ENCODE measurements at places on chromosomes 7 and 10.

DNA sequence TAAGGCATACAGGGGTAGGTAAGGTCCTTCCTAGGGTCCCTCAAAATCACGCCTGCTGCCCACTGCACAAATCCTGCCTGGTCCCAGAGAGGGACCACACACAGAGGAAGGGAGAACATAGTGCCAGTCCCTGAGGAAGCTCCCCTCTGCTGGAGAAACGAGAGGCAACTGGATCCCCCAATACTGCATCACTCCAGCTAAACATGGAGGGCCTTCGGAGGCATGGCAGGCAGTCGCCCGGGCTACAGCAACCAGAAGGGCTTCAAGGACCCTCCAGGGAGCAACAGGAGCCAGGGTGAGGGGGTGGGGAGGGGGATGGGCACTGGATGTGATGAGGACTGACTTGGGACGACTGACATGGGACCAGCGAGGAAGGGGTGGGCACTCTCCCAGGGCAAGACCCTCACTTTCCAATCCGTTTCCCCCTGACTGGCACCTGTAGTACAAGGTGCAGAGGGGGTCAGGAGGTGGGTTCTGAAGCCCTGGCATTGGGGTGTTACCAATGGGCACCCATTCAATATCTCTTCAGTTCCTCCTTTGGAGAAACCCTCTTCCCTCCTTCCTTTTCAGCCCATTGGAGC is 21.7 kb downstream of the DDIT4 start:
- DNase-seq: no peak

- no peak for DNase-seq
Observed at GRCh38 chr10:34464000-34464399, 351.1 kb downstream of the PARD3 start.

DNA sequence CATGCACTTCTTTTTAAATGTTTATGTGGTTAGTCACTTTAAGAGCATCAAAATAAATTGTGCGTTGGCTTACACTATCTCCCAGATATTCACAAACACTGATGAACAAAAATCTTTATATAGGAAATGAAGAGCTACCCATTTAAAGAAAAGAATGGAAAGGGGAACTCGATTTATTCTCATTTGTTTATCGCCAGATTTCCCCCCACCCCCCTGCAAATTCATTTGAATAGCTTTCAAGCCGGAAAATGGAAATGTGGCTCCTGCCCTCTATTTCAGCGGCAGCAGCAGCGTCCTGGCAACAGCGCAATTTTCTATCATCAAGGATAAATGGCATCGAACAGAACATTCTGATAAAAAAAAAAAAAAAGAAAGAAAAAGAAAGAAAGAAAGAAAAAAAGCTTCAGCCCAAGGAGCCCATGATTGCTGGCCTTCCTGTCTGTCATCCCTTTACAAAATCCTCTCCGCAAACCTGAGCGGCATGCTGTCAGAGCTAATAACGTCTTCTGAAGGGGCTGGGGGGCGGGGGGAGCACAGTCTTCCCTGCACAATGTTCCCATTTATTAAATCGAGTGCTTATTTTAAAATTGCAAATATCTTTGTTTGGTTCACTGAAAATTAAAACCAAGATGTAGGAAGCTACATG is 13.7 kb upstream of the DLX6 start:
- no peak for DNase-seq

DNA sequence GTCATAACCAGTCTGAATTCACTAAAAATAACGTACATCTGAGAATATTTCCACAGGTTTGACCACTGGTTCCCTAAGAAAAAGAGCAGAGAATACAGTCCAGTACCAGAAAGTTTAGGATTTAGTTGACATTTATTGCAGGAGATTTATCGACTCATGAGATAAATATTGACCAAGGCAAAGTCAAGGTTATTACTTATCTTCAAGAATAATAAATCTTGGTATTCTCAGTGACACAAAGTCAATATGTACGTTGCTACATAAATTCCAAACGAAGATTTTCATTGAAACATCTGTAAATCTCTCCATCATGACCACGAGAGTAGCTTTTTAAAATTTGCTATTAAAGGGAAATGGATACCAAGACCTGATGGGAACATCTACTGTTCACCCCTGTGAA is 39.4 kb upstream of the GRB10 start:
- no peak for DNase-seq

- no peak for DNase-seq
Observed at GRCh38 chr10:72353028-72353964, 1.4 kb downstream of the DNAJB12 start.

GRCh38 chr7:23335621-23336020 is 36.5 kb downstream of the MALSU1 start:
- no peak for DNase-seq

DNA sequence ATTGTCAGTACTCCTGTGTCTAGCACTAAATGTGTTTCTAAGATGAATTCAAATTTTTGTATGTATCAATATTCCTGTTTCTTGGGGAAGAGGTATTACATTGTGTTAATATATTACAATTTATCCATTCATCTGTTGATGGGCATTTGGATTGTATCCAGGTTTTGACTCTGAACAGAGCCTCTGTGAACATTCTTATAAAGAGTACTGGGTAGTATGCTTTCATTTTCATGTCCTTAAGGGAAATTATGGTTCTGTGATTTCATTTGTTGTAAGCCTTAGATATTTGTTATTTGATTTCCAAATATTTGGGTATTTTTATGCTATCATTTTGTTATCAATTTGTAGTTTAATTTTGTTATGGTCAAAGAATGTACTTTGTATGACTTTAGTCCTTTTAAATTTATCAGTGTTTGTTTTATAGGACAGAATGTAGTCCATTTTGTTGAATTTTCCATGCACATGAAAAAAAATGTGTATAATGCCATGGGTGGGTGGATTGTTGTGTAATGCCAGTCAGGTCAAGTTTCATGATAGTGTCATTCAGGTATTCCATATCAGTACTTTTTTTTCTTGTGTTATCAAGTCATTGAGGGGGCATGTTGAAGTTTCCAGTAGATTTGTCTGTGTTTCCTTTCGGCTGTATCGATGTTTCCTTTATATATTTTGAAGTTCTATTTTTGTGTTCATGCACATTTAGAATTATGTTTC is 38.4 kb downstream of the STAM start:
- DNase-seq: no peak

Data from stimulated activated CD4-positive, alpha-beta T cell treated with anti-CD3 and anti-CD28 coated beads, Interleukin-2, amount 100 ng/mL, for 24 hours (primary cell).